NCI-H526 (cell line): ENCODE measurements at places on chromosomes 2 and 18.
A peak's percentile ranks its signal among the peaks of the same experiment; 100 is the strongest.

- no peak for DNase-seq
Observed at GRCh38 chr2:60759654-60760053, 3.6 kb downstream of the PAPOLG start.

DNA sequence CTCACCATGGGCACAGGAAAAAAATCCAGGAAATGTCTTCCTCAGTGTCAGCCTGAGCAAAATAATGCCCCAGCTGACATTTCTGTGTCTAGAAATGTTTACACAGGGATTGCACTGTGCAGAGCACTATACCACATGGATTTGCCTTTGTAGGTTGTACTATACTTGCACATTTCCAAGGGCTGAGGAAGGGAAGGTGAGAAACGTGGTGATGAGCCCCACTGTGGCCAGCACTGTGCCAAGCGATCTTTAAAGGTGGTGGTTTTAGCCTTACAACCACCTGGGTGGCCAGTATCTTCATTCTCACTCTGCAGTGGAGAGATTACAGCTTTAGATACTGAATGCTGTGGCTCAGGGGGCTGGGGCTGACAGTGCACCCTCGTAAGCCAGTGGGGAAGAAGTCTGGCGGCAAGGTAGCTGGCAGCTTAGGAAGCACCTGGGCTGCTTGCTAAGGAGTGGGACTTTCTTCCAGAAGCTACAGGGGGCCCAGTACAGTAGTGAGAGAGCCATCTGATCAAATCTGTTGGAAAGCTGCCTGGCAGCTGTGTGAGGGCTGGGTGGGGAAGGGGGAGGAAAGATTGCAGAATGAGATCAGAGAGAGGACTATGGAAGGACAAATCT, 81.4 kb upstream of the MSH2 start:
- peak; percentile 69 for DNase-seq

DNA sequence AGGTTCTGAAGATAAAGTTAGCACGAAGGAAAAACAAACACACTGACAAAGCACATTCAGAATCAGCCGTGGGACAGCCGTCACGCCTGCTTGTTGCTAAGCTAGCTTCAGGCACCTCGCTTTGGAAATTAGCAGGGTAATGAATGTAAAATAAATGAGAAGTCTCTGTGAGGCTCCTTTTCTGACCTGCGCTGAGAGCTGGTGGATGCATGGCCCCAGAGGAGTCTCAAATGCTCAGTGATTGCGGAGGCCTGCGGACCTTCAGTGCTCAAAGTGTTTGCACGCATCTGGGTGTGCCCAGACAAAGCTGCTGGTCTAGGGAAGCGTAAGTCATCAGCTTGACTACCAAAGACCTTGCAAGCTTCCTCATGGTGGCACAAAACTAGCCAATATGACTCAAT, 50.6 kb downstream of the CD8B2 start:
- DNase-seq: no peak

GRCh38 chr2:3324404-3325281, 53.0 kb downstream of the EIPR1 start:
- no peak for DNase-seq

GRCh38 chr18:24740829-24741228, 280.4 kb downstream of the HRH4 start:
- no peak for DNase-seq

DNA sequence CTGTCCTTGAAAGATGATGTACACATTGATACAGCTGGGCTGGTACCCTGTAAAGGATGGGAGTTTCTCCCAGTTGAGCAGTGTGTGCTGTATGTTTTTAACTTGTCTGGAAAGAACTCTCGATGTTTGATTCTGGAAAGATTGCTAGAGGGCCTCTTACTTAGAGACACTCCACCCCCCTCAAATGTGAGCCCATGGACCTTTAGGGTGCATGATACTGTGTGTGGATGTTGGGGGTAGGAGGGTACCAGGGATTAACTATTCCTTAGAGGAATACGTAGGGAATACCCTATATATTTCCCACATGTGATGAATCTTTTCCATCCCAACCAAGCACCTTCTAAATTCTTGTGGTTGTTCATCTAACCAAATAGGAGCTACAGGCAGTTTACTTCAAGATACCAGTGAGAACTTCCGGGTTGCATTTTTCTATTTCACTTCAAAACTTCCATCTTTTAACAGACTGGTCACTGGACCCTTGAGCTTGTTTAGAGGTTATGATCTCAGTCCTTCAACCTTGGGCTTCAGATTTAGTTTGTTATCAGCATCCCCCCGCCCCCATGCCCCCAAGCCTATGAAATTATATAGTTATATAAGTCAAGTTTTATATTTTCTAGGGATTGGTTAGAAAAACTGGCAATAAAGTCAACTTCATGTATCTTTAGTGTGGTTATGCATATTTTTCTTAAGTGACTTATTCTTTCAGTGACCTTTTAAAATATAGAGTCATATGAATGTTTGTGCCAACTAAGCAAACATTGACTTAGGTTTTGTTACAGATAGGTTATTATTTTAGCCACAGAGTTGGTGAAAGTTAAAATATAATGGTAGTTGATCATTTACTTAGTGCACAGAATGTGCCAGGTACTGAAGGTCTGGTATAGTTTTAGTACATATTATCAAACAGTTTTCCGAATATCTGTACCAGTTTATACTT, 18.2 kb downstream of the AFTPH start:
- no peak for DNase-seq

DNA sequence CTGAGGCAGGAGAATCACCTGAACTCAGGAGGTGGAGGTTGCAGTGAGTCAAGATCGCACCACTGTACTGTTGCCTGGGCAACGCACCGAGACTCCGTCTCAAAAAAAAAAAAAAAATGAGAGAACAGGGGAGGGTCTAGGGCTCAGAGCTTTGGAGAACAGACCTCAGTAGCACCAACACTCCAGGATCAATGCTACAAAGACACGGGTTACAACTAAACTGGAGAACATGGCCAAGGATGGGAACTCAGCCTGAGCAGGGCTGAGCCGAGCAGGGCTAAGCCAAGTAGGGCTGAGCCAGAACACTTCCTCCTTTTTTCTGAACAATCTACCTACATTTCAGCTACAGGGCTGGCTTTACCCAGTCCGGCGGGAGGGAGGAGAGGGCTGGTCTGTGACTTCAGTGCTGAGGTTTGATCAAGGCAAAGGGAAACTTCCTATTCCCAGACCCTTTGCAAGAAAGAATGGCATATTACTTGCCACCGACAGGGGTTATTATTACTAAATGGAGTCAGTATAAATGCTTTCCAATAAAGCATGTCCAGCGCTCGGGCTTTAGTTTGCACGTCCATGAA, 2.9 kb upstream of the CASP8 start:
- DNase-seq: no peak

DNA sequence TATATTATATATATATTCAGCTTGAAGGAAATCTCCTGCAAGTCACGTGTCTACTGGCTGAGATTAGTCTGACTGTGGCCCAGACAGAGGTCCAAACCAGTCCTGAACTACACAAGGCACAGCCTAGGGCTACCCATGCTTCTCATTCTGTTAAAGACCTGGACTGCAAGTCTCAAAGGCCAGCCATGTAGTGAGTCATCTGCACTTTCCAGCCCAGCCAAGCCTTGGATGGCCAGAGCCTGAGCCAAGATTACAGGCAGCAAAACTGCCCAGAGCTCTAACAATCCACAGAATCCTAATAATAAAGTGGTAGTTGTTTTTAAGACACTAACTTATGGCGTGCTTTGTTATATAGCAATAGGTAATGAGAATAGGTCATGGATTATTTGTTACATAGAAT, 259.6 kb downstream of the SS18 start:
- no peak for DNase-seq

- DNase-seq: peak; percentile 31
Observed at GRCh38 chr2:108396845-108397244, 19.1 kb downstream of the SULT1C4 start.

- no peak for DNase-seq
Observed at GRCh38 chr2:19872302-19872701, 29.5 kb downstream of the TTC32 start.

DNA sequence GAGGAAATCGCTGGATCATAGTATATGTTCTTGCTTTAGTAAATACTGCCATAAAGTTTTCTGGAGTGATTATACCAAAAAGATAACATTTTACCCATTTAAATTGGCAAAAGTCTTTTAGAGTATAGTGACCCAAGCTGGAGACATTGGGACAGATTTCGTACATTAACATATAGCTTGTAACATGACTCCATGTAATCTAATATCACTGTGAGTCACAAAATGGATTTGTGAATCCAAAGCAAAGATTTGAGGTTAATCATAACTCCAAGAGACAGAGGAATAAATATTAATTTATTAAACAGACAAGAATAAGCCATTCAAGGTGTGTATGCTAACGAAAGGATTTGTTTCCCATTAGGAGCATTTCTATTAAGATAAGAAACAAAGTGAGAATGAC, 45.0 kb upstream of the RMP24 start:
- no peak for DNase-seq

- DNase-seq: no peak
Observed at GRCh38 chr2:9196637-9197036, 10.0 kb upstream of the ASAP2 start.

DNA sequence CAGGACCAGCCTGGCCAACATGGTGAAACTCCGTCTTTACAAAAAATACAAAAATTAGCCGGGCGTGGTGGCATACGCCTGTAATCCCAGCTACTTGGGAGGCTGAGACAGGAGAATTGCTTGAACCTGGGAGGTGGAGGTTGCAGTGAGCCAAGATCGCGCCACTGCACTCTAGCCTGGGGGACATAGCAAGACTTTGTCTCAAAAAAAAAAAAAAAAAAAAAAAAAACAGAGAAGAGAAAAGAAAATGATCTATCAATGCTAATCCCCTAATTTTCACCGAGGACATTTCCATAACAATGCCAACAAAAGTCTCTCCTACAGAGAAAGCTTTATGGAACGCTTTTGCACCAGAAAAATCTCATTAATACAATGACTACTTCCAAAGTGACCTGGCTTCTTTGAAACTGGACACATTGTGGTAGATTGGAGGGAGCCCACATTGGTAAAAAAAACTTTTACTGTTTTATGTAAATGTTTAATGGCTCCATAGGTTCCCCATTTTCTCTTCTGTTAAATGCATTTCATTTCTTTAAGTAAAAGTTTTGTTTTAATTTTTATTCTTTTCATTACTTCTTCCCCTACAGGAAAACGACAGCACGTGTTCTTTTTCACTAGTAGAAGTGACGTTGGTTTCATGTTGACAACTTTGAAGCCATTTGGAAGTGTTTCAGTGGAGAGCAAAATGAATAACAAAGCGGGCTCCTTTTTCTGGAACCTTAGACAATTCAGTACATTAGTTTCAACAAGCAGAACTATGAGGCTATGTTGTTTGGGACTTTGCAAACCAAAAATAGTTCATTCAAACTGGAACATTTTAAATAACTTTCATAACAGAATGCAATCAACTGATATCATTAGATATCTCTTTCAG, 888 bp downstream of the FASTKD2 start:
- no peak for DNase-seq
